ENCODE measurements at places on chromosomes 1 and 21.

DNA sequence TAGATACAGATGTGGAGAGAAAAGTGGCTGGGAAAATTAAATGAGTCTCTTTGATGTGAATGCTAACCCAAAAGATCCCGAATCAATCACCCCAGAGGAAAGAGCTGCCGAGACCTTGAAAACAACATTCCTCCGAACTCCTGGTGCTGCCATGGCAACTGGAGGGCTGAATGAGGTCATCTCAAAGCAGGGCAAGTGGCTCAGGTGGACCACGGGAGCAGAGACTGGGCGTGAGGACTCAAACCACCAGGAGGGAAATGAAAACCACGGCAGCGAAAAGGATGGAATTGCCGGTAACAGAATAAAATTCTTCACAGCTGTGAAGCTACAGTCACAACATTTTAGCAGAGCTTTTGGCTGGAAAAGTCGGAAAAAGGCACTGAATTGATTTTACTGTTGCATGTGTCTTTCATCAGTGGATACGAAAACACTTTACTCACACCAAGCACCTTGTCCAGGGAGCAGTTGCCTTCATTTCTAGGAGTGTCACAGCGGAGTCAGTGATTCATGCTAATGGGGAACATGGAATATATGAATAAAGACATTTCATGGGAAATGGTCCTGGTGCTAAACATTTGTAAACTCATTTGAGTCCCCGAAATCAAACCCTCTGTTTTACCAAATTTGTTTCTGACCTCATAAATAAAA lies 23.2 kb upstream of the BECN2 start:
- DNase-seq, result no peak

- DNase-seq, result no peak
Measured at GRCh38 chr1:30633294-30633693, 90.1 kb downstream of the MATN1 start.

DNA sequence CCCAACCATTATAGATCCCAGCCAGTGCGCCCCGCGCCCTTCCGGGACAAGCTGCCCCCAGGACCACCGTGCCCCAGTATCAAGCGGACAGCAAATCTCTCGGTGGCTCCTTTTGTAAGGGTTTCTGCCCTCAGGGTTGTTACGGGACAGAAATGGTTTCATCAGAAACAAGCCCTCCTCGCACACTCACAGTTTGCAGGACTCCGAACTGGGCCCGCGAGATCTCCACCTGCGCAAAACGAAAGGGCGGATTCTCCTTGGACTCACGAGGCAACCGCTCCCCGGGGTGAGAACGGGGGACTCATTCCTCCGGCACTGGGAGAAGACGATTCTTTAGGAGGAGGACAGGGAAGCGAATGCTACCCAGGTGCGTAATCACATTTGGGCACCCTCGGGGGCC lies 51.1 kb upstream of the H6PD start:
- no peak for DNase-seq

GRCh38 chr1:230211436-230212145 lies 144.6 kb downstream of the GALNT2 start:
- no peak for DNase-seq

DNA sequence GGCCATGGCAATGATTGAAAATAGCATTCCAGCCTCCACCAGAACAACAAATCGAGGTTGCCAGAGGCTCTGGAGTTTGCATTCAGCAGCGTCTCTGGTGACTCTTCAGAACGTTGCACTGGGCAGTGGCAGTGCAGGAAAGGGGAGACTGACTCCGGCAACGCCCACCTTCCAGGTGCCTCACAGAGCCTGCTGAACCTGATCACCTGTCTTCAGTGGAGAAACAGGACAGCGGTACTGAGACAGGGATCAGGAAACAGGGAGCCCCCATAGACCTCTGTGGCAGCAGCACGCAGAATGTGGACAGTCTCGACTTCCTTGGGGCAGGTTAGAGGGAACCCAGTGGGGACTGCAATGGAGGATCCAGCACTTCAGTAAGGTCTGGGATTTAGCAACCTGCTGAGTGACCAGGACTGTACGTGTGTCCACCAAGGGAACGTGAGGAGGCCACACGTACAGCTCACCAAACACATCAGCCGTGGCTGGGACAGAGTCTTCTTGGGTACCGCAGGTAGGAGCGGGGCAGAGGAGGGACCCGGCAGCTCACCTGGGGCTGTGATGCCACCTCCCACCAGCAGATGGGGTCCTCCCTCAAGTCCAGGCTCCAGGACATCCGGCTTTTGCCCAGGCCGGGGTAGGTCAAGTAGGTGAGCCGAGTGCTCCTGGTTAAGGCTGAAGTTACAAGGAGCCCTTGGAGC lies 128.6 kb downstream of the PRDM2 start:
- peak; percentile 44 for DNase-seq

DNA sequence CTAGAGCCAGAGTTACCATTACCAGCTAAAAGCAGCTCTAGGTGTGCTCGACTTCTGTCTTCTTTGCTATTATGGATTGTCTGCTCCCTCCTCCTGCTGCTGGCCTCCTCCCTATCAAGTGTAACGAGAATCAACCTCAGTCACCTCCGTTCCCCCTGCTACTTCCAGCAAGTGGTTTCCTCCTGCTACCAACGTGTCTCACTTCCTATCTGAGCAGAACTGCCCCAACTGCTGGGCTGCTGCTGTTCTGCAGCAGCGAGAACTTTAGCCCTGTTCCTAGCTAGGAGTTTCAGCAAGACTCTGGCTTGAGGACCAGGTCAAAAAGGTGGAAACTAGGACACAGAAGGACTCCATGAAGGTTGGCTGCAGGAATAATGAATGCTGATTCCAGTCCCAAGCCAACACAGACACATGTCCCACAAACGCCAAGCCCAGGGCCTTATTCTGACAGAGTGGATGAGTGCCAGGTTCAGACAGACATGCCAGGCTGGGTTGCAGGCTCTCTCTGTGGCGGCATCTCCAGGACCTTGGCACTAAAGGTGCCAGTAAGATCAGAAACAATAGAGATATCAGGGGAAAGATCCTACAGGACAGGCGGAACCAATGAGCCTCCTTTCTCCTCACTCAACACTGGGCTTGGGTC lies 46.9 kb downstream of the CD34 start:
- no peak for DNase-seq

DNA sequence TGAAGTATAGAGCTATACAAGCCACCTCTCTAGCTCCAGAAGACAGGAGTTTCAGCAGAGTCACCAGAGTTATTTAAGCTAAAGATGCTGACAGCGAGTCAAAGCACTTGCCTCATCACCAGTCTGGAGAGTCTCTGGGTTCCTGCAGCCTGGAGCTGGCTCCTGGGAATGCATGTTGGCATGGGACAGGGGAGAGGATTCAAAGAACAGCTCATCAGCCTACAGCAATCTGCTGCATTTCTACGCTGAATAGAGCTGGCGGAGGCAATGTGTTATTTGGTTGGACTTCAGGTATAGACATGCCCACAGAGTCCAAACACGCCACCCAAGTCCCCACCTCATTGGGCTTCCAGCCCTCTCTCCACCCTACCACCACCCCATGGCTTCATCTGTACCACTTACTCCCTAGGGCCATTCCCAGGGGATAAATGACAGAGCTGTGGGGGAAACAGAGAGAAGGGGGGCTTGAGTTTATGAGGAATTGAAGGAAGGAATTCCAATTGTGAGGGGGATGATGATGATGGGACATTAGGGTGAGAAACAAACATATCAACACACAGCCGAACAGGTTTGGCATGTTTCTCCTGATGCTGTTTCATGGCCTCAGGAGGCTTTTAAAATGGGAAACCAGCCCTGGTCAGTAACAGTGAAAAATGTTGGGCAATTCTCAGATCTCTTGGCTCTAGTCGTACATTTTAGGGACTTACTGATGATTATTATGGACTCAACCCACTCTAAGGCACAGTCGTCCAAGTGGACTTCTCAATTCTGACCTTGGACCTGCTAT lies 58.4 kb downstream of the PLEKHA6 start:
- DNase-seq, result no peak

DNA sequence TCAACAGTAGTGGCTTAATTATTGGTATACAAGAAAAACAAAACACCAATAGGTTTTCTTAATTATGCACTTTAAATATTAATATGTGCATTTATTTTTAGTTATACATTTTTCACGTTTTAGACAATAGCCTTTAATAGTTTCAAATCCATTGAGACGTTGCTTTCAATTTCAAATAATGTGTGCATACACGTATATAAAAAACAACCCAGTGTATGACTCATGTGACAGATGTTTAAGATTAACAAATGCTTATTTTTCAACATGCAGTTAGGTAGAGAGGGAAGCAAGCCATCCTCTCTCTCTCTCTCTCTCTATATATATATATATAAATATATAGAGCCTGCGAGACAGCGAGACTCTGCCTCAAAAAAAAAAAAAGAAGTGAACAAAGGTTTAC lies 24.3 kb downstream of the EYA3 start:
- no peak for DNase-seq

GRCh38 chr1:166716620-166717019 lies 122.7 kb upstream of the POGK start:
- no peak for DNase-seq

GRCh38 chr1:202561726-202562443 lies 148.4 kb downstream of the SYT2 start:
- DNase-seq, result no peak

GRCh38 chr1:33332881-33333280 lies 12.0 kb upstream of the A3GALT2 start:
- no peak for DNase-seq

GRCh38 chr1:80531182-80531581 lies 1269.6 kb upstream of the ADGRL2 start:
- no peak for DNase-seq

DNA sequence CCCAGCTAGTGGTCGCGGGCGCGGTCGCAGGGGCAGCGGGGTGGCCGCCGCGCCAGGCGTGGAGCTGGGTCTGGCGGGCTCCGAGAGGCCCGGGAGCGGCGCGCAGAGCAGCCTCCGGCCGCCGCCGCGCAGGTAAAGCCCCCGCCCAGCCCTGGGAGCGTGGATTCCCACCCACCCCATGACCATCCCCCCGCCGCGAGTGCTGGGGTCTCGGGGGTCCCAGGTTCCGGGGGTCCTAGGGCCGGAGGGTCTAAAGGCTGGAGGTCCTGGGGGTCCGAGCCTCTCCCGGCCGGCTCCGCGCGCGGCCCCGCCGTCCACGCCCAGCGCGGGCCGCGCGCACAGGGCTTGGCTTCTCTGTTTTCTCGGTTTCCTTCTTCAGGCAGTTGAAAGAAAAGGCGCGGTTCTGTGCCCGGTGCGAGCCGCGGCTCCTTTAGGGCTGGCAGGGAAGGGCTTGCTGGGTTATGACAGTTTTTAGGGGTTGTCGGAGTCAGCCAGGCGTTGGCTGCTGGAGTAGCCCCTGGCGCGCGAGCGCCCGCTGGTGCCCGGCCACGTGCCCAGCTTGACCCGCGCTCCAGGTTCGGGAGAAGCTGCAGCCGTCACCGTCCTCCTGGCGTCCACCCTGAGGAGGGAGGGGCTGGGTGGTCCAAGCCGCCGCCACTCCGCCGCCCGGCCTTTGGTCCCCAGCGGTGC lies 359 bp downstream of the LRRC3 start:
- DNase-seq, result peak; percentile 54

DNA sequence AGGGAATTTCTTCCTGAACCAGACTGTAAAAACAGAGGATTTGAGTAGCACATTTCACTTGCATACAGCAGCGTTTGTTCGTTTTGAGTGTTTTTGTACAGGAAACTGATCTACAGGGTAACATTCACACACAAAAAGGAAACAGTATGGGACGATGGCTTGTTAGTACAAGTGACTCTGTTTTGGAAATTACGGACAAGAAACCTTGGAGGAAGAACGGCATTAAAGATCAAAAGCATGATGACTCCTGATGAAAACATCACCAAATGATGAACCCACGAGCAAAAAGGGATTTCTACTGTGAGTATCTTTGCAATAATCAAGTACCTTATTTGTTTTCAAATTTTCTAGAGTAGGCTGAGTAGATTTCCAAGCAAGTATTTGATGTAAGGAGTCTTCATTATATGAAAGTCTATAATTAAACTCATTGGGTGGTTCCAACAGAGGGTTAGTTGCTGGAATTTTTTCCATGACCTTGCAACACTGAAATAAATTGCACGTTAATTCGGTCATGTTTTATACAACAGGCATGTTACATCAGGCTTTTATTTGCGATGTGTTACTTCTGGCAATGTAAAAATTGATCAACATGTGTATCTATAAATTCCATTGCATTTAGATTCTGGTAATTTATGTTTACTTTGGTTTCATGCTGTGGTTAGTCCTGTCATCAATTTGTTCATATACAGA lies 76.7 kb upstream of the KCNK2 start:
- DNase-seq, result no peak

All from HuH-7.5 (cell line).